ENCODE measurements at places on chromosomes 6 and 20. TPM values are rescaled to one million over a fixed set of nuclear protein-coding genes. Genes with fewer than 3 reads are reported as not detected.

DNA sequence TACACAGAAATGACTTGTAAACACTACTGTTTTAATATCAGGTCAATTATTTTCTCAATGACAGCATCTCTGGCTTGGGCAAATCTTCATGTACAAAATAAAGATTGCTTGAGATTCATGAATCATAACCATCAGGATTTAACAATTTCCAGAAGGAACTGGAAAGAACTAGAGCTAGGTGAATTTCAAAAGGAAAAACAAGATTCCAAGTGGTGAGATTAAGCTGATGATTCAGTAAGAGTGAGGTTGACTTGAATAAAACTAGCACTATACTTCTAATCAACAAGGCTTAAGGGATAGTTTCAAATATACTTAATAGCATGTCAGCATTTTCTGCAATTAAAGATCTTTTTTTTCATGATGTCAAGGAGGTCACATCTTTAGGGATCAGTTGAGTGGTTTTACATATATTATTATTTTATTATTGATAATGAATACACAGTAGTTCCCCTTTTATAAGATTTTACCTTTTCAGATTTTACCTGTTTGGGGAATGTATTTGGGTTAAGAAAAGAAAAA is 43.5 kb upstream of the HCRTR2 start:
- no peaks in the 10 kb centered on the region for H3K27me3 ChIP-seq
- no peaks in the 10 kb centered on the region for H3K4me1 ChIP-seq
- DNase-seq, result no peak
- H3K36me3 ChIP-seq, result no peaks in the 10 kb centered on the region

The C6orf15 gene
- not detected for total RNA-seq

DNA sequence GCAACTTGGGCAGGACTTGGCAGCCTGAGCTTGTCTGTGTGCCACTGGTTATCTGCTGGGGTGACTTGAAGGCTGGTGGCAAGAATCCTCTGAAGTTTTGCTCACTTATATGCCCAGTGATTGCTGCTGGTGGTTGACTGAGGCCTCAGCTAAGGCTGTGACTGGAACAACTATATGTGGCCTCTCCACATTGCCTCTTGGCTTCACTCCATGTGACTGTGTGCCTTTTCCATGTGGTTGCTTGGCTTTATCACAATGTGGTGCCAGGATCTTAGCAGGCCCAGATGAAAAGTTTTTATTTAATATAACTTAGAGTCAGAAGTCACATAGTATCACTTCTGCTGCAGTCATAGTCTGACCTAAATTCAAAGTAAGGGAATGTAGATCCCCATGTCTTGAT is 104.5 kb downstream of the ADAT2 start:
- H3K4me3 ChIP-seq, result no peak overlapping the region
- no peaks in the 10 kb centered on the region for H3K4me1 ChIP-seq
- H3K27ac ChIP-seq, result no peak overlapping the region
- no peaks in the 10 kb centered on the region for H3K36me3 ChIP-seq
- no peak for DNase-seq

GRCh38 chr6:81763051-81763450 is 10.6 kb upstream of the TENT5A start:
- H3K27ac ChIP-seq, result no peak overlapping the region
- DNase-seq, result no peak
- H3K27me3 ChIP-seq, result no peaks in the 10 kb centered on the region
- no peaks in the 10 kb centered on the region for H3K36me3 ChIP-seq
- no peak overlapping the region for H3K4me3 ChIP-seq
- peaks cover 8% of the 10 kb centered on the region for H3K4me1 ChIP-seq

GRCh38 chr6:47349931-47350330 is 40.2 kb upstream of the TNFRSF21 start:
- no peak overlapping the region for H3K4me3 ChIP-seq
- H3K27ac ChIP-seq, result no peak overlapping the region
- no peaks in the 10 kb centered on the region for H3K4me1 ChIP-seq

DNA sequence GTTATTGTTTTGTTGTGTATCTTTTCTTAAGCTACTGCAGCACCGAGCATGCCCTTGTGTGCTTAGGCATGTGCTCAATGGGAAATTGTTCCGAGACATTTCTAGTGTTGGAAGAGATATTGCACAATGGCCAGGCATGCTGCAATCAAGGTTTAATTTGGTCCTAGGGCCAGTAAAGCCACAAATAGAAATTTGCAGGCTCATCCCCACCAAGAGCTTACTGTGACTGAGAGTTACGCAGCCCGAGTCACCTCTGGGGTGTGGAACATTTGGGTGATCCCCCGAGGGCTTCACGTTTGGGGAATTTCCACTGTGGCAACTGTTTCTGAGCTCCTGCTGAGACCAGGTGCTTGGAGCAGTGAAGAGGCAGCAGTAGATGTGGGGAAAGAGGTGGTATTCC is 65.8 kb downstream of the ADTRP start:
- H3K27me3 ChIP-seq, result no peaks in the 10 kb centered on the region
- H3K36me3 ChIP-seq, result no peaks in the 10 kb centered on the region
- H3K4me1 ChIP-seq, result peaks cover 13% of the 10 kb centered on the region
- H3K27ac ChIP-seq, result no peak overlapping the region
